ENCODE measurements at places on chromosomes 1 and 21.

DNA sequence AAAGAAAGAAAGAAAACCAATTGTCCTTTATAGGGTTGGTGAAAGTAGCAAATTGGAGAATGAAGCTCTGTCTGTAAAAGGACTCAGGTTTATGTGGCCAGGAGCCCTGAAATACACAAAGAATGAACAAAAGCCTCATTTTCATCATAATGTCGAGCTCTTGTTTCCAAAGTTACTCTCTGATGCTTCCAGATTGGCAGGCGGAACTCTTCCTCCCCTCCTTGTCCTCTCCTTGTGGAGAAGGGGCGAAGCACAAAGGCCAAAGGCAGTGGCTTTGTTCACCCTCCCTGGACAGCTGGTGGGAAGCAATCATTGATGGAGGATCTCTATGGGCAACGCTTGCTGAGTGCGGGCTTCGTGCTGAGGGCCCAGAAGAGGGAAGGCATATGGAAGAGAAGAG is 5.6 kb downstream of the CA6 start:
- DNase-seq = no peak

- no peak for DNase-seq
Observed at GRCh38 chr1:145992502-145992936, 3.9 kb downstream of the TXNIP start.

DNA sequence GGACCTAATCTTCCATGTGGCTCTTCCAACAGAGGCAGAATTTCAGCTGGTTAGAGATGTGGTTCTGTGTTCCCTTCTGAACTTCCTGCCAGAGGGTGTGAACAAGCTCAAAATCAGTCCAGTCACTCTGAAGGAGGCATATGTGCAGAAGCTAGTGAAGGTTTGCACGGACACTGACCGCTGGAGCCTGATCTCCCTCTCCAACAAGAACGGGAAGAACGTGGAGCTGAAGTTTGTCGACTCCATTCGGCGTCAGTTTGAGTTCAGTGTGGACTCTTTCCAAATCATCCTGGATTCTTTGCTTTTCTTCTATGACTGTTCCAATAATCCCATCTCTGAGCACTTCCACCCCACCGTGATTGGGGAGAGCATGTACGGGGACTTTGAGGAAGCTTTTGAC is 17.3 kb downstream of the TENT5C start:
- DNase-seq = no peak

- DNase-seq = no peak
Observed at GRCh38 chr1:184244962-184245361, 141.9 kb upstream of the C1orf21 start.

GRCh38 chr1:19643121-19643520 is 990 bp upstream of the NBL1 start:
- DNase-seq = no peak

- no peak for DNase-seq
Observed at GRCh38 chr1:28021064-28021463, 61.3 kb downstream of the XKR8 start.

- DNase-seq = no peak
Observed at GRCh38 chr1:154198756-154199562, 7.1 kb upstream of the TPM3 start.
